ENCODE measurements at places on chromosomes 3 and 15. TPM values are rescaled to one million over a fixed set of nuclear protein-coding genes. Genes with fewer than 3 reads are reported as not detected.

Gene SPINK8
- total RNA-seq: not detected

Gene SST
- 41.3 TPM for total RNA-seq

Gene ACKR2
- total RNA-seq: 0.83 TPM

Gene TGM4
- total RNA-seq: not detected

Gene C3orf85
- total RNA-seq: 6.6 TPM

Gene TM4SF4
- 170 TPM for total RNA-seq

Gene THSD4
- 59.5 TPM for total RNA-seq

Gene PDCD6IP
- total RNA-seq: 49.5 TPM

All from Peyer's patch (tissue), 4 donors.